ENCODE measurements at places on chromosomes 7 and 10.

DNA sequence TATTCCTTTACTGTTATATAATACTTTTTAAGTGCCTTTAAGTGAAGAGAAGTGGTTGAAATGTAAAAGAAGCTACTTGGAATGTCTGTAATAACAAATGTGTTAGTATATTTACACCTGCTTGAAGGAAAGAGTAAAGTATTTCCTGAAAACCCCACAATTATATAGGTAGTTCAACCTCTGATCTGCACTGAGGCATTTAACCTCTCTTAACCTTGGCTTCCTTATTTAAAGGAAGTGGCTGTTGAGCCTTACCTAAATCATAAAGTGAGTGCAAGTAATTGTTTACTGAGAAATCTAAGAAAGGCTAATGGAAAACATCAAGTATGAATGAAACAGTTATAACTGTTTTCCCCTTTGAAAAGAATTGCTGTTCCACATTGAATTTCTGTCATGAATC, 294.5 kb downstream of the ADK start:
- no peak for DNase-seq

GRCh38 chr10:119742947-119743648, 17.2 kb downstream of the INPP5F start:
- DNase-seq, result no peak

DNA sequence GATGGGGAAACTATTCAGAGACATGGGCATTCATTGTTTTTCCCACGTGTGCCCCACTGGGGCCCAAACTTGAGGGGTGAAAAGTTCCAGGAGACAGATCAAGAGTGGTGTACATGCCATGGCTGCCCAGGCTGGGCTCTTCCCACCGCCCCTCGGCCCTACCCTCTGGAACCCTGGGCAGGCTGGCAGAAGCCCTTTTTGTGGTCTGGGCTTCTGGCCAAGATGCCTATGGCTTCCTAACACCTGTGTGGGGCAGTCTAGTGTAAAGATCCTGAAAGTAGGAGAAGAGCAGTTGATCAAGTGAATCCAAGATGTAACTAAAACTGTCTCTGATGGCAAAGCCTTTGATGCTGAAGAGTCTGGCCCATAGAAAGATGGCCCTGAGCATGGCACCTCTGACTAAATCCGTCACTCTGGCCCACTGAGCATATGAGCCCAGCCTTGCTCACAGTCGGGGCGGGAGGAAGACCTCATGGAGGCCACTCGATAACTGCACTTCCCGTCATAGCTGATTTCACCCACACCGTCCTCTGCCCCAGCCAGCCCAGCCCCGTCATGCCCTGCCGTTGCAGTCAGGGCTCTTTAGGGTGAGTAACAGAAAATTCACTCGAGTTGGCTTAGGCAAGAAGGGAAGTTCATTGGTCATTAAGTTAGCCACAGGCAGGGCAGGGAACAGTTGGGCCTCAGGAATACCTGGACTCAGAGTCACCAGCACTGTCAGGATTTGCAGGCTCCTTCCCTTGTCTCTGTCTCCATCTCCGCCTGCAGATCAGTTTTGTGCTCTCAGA, 37.9 kb upstream of the MTPAP start:
- DNase-seq, result no peak

DNA sequence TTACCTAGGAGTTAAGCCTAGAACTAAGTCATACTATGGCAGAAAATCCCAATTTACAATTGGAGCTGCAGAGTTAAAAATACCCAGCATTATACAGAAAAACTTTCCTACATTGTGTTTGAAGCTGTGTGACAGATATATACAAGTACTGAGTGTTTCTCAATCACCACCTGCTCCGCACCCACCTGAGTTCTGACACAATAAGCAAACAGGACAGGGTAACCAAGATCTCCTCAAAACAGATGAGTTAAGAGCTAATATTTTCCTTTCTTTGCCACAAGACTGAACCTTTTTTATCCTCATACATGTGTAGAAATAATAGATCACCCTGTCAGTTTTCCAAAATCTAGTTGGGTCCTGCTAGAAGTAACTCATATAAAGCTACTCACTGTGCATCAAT, 186.3 kb downstream of the DOCK4 start:
- no peak for DNase-seq

DNA sequence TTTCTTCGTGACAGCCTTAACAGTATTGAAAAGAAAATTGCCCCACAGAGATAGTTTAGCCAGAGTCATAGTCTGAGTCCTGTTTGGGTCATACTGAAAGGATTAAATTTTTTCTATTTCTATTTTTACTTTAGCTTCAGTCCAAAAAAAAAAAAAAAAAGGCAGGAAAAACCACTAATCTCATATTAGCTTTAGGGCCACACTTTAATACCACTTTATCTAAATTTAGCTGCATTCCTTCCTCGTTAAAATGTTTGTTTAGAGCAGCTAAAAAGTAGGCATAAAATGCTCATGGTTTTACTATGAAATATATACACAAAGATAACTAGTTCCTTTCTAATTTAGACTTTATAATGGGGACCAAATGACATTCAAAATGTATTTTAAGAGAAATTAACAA, 216.5 kb upstream of the TMEM196 start:
- no peak for DNase-seq

DNA sequence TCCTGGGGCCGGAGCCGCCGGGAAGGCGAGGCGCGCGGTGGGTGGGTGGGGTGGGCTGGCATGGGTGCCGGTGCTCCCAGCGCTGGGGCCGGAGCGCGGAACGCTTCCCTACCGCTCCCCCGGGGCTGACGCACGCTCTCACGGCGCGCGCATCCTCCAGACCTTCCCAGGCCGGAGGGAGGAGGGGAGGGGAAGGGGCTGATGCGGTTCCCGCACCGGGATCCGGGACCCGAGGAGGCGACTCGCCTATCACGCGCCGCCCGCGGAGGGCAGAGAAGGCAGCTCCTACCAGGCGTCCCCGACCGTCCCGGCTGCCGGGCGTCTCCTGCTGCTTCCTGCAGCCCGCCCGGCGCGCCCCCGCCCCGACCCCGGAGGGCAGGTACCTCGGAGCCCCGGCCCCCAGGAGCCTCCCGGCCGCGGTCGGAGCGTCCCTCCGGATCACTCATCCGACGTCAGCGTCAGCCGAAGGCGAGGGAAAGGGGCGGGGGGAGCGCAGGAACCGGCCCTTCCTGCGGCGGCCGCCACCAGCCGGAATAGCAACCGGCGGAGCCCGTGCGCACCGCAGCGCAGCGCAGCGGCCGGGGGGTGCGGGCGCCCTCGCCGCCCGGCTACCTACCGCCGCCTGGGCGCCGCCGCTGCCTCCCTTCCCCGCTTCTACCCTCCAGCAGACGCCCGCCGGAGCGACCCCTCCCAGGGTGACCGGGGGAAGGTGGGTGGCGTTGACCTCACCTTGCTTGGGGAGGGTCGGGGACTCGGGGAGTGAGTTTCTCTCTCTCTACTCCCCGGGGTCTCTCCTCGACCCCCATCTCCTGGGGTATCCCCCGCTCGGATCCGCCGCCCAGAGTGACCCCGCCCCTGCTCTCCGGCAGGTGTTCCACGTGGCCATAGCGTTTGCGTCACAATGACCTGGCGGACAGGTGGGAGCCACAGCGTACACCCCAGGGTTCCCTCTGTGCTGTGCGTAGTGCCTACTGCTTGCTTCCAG, at the start of gene ICA1:
Gene ICA1 (minus strand): TSS at position 457 of the 985 bp plus-strand sequence. CDS start 26,241 bp downstream, outside the sequence.
- no peak for DNase-seq

GRCh38 chr10:27844223-27844622, 98.6 kb upstream of the MKX start:
- no peak for DNase-seq

- DNase-seq, result no peak
These were observed 52.7 kb upstream of the BTRC start for GRCh38 chr10:101301111-101301731.

DNA sequence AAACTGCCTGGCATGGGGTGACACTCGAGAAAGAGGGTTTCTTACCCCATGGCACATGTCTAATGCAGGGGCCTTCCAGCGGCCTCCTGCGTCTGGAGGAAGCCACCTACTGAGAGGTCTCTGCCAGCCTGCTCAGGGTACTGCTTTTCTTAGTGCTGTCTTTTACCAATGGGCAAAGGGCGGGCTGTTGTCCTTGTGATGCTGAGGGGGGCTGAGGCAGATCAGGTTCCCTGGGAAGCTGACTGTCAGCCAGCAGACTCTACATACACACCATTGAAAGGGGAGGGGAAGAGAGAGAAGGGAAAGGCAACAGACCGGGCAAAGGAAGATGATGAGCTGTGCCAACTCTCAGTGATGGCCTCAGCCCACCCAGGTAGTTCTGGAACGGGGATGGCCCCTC, 48.7 kb downstream of the COL13A1 start:
- no peak for DNase-seq

- DNase-seq, result no peak
These were observed 186.8 kb downstream of the WDR37 start for GRCh38 chr10:1242975-1243374.

GRCh38 chr10:92082583-92083280, 159.2 kb downstream of the BTAF1 start:
- no peak for DNase-seq

DNA sequence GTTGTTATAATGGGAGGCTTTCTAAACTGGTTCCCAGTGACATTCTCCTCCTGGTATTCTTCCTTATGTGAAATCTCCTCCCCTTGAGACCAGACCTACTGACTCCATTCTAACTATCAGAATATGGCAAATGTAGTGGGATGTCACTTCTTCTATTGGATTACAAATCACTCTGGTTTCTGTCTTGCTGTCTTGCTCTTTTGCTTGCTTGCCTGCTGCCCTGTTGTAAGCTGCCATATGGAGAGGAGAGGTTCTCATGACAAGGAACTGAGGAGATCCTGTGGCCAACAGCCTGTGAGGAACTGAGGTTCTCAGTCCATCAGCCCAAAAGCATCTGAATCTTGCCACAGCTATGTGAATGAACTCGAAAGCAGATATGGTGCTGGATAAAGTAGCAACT, 4.7 kb upstream of the NRCAM start:
- DNase-seq, result no peak

- DNase-seq, result no peak
These were observed 1227.8 kb downstream of the SORCS3 start for GRCh38 chr10:105868935-105869334.

DNA sequence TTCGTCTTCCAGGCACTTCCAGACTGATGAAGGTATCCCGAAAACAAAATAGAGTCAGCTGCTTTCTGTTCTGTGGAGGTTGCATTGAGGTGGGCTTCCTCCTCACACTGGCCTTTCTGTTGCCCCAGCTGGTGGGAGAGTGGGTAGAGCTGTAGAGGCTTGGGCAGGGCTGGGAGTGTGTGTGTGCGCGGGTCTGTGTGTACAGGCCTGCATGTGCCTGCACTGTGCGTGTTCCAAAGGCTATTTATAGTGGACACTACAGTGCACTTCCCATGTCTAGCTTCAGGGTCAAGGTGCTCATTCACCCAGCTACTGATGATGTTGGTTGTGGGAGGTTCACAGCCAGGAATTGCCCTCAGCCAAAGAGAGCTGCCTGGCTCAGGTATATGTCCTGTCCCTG, 260.1 kb upstream of the HABP2 start:
- no peak for DNase-seq

DNA sequence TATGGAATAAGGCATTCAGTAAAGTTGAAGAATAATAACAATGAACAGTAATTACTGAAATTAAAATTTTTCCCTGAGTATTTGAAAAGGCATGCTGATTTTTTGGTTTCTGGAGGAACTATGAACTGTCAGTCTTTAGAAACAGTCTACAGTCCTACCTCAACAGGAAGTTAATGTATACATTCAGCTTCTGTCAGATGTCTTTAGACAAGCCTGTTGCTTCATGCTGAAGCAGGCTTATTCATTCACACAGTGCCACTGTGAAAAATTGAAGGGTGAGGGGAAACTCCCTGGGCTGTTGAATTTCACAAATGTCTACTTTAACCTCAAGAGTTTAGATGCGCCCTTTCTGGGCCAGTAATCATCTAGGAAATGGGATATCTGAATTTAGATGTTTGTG, 3.5 kb downstream of the NRF1 start:
- no peak for DNase-seq

- DNase-seq, result no peak
These were observed 46.0 kb downstream of the CNOT4 start for GRCh38 chr7:135463908-135464307.

GRCh38 chr10:102646610-102647442, 2.5 kb downstream of the TRIM8 start:
- no peak for DNase-seq

- no peak for DNase-seq
These were observed 416.3 kb upstream of the COBL start for GRCh38 chr7:51732951-51733350.

GRCh38 chr7:23383225-23383624, 84.1 kb downstream of the MALSU1 start:
- DNase-seq, result no peak

DNA sequence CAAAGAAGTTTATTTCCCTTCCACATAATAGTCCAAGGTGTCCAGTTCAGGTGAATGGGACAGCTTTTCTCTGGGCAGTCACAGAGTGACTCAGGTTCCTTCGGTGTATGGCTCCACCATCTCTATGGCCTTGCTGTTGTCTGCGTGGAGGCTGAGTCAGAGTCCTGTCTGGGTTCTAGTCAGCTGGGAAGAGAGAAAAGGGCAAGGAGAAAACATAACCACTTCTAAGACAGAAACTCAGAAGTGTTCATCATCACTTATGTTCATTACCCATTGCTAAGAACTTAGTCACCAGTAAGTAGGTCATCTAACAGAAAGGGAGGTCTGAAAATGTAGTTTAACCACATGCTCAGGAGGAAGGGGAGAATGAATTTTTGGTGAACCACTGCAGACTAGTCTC, 32.4 kb upstream of the CCDC7 start:
- DNase-seq, result no peak

DNA sequence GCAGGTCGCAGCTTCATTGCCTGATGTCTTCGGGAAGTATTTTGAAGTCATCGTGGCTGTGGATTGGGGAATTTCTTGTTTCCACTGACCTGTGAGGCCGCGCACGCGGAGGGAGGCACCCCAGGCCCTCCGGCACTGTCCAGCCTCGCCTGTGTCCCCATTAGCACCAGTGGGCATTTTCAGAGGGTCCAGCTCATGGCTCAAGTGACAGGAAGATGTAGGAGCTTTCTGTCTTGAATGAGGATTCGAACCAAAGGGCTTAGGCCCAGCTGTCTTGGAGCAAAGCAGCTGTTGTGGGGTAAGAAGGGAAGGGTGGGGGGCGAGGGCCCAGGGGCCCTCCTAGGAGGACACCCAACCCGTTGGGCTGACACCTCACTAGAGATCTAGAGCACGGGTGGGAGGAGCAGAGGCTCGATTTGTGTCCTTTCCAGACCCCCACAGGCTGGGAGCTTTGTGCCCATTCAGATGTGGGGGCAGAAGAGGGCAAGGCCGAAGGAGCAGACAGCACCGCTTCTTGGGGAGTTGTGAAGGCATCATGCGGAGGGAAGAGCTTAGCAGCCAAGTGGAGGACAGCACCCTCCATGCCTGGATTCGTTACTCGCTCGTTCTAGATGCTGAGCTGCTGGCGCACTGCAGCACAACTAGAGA, 914 bp downstream of the ZNF37A start:
- no peak for DNase-seq

GRCh38 chr7:96671854-96672253, 37.8 kb downstream of the SEM1 start:
- DNase-seq, result no peak

DNA sequence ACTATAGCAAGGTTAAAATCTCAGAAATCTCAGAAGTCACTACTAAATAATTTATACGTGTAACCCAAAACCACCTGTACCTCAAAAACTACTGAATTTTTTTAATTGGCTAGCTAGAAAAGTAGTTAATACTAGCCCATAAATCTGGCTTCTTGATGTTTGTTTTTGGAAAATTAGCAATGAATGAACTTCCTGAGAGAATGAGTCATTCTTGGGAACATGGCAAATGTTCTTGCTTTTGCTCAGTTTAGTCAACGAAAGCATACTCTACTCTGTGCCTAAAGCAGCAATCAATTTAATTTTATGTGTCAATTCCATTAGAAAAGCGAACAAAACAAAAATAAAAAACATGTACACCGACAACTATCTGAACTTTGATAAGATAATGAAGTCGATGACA, 69.2 kb downstream of the SEMA3E start:
- no peak for DNase-seq

GRCh38 chr10:22022257-22023032, 18.9 kb upstream of the DNAJC1 start:
- DNase-seq, result no peak
